Liver (tissue), 10 donors: ENCODE measurements at places on chromosomes 5 and 9.

DNA sequence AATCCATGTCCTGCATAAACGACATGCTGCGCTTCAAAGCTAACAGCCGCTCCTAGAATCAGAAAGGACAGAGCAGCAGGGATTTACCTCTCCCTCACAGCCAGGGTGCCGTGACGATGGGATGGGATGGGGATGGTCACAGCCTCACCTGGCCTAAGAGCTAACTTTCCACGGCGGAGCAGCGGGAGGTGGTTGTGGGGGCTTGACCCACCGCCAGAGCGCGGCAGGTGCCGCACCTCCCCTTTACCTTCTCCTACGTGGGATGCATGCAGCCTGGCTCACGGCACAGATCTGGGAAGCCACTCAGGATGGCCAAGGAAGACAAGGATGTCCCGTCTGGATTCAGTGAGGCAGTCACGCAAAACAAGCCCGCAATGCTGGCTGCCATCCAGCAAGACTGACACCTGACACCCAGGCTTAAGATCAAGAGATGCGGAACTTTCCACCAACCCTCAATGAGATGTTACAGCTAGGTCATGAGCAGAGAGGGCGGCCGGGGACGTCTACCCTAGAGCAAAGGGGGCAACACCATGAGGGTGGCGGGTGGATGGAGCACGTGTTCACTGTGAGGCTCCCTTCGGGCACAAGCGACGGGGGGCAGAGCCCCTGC is 5.8 kb downstream of the BRD9 start:
- DNase-seq = no peak

GRCh38 chr9:95773053-95773418 is 102.5 kb upstream of the ERCC6L2 start:
- DNase-seq = no peak

DNA sequence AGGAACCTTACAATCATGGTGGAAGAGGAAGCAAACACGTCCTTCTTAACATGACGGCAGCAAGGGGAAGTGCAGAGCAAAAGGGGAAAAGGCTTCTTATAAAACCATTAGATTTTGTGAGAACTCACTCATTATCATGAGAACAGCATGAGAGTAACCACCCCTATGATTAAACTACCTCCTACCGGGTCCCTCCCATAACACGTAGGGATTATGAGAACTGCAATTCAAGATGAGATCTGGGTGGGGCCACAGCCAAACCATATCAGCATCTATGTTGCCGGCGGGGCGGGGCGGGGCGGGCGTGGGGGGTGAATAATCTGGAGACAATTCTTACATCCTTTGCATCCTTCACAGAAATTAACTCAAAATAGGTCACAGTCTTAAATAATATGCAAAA is 58.8 kb upstream of the GFPT2 start:
- DNase-seq = no peak

DNA sequence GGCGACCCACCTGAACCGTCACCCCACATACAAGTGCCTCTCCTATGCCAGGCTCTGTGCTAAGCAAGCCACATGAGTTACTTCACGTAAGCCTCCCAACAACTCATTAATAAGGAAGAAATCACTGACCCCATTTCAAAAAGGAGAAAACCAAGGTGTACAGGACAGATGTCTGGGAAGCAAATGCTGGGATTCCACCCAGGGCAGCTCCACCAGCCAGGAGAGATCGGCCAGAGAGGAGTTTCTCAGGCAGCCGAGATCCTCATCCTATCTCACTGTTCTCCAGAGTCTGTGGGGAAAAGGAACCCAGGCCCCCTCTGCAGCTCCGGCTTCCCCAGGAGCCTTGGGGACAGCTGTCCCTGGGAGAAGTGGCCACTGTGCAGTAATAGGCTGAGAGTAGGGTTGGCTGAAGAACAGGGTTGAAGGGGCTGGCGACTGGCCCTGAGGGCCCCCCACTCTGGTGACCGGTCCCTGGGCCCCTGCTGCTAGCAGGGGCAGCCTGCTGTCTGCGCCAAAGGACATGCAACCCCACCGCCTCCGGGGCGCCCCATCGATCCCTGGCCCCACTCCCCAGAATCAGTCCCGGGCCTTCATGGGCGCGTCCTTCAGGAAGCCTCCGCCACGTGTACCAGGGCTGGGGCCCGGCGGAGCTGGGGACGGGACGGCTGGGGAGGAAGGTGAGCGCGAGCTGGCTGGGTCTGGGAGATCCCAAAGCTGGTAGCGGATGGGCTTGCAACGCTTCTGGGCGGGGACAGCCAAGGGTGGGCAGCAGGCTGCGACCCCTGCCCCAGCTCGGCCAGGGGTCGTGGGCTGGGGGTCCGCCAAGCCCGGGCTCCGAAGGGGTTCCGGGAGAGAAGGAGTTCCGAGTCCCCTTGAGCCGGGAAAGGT is 44.1 kb upstream of the STXBP1 start:
- DNase-seq = no peak

- DNase-seq = no peak
These were observed 50.9 kb upstream of the DMRTA1 start for GRCh38 chr9:22395687-22396141.

- no peak for DNase-seq
These were observed 121.5 kb downstream of the EHMT1 start for GRCh38 chr9:137740312-137740711.

GRCh38 chr9:82108941-82109340 is 120.4 kb downstream of the SPATA31D1 start:
- DNase-seq = no peak

DNA sequence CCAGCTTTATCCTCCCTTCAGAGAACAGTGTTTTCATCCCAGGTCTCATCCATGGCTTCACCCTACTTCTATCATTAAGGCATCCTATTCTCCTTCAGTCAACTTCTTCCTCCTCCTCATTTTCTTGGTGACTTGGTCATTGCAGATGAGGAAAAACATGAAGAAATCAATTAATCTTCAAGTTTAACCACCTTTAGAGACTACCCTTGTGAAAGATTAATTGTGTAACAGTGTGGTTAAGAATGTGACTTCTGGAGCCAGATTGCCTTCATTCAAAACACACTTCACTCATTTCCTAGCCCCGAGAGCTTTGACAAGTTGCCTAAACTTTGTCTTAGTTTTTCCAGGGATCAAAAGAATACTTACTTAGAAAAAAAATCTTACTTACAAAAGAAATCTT is 110.0 kb downstream of the STK32A start:
- DNase-seq = no peak

DNA sequence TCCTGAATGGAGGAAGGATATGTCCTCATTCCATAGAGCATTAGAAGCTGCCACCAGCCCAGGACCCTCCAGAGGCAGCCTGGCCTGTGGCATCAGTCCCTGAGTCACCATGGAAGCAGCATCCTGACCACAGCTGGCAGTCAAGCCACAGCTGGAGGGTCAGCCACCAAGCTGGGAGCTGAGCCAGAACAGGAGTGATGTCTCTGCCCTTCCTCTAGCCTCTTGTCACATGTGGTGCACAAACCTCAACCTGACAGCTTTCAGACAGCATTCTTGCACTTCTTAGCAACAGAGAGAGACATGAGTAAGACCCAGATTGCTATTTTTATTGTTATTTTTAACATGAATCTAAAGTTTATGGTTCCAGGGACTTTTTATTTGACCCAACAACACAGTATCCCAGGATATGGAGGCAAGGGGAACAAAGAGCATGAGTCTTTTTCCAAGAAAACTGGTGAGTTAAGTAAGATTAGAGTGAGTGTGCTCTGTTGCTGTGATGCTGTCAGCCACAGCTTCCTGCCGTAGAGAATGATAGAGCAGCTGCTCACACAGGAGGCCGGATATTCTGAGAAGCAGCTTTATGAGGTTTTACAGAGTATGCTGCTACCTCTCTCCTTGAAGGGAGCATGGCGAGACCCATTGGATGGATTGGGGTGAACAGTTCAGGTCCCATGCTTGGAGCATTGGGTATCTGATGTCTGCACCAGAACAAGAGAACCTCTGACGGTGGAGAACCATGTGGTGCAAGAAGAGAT is 13.0 kb upstream of the CYFIP2 start:
- no peak for DNase-seq

GRCh38 chr9:131282175-131282574 is 5.9 kb upstream of the FAM78A start:
- DNase-seq = no peak

DNA sequence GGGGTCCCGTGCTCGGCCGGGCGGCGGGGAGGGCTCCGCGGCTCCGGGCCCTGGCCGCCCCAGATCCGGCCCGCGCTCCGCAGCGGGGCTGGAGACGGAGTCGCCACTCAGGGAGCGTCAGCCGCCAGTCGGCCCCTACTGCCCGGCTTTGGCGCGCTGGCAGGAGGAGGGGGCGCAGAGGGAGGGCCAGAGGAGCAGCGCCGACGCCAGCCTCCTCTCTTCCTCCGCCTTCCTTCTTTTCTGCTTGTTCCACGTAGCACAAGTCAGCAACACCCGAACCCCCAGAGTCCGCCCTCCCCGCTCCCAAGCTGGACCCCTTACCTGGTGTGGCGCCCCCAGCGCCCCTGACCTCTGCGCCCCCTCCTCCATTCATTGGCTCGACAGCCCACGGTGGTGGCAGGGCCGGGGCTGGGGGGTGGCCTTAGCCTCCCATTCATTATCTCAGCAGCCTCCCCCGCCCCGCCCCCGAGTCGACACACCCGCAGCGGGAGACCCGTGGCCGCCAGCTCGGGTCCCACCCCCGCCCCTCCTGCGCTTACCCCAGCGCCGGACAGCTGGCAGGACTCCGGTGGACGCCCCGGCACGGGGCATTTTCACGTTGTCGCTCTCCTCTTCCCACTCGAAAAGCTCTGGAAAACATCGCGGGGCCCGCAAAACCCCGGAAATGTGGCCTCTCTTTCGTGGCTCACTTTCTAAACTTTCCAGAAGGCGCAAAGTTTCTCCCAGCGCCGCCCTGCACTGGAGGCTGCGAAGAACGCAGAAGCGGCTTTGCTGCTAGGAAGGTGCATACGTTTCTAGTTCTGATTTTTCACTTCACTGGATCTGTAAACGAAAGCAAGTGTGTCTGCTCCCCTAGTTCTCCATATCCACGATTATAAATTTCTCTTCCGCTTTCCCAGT is at the start of gene LPAR1:
Gene LPAR1, minus strand, starts transcription at position 140 of the 900 bp plus-strand sequence. CDS start 66,353 bp downstream, outside the sequence.
- peak; percentile 33 for DNase-seq

- DNase-seq = no peak
These were observed 10.4 kb upstream of the ANP32B start for GRCh38 chr9:97972753-97973152.

- DNase-seq = no peak
These were observed 27.0 kb downstream of the NDUFA8 start for GRCh38 chr9:122132539-122132938.

DNA sequence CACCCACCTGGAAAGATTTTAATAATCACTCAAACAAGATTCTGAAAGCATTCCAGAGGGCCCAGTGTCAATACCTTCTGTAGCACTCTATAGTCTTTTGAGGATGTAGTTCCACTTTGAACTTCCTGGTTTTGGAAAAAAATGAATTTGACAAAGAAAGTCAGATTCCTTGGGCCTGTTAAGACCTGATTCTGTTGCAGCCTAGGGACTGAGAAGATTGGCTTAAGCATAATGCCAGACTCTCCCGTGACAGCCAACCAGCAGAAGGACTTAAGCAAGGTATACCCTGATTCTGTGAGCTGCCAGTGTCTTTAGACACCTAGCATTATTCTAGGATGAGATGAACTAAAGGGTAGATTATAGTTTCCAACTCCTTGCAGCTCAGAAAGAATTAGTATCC is 6.8 kb downstream of the SPINK5 start:
- DNase-seq = no peak

GRCh38 chr5:68538814-68539420 is 323.4 kb downstream of the PIK3R1 start:
- no peak for DNase-seq

GRCh38 chr5:14143841-14144585 is 871 bp downstream of the TRIO start:
- peak; percentile 38 for DNase-seq

DNA sequence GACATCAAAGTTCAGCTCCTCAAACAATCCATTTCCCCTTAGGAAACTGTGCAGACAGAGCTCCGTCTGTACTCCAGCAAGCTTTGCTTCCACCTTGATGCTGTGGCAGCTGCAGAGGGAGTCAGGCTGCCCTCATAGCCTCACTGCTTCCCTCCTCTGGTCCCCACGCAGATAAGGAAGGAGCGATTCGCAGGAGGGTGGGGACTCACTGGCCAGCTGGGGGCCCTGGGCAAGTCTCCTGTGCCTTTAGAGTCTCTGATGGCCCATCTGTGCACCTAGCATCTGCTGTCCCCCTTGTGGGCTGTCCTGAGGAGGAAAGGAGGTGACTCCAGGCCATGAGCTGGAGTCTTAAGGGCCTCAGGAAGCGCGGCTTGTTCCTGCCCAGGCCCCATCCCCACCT is 121.5 kb downstream of the ENTREP1 start:
- DNase-seq = no peak

- DNase-seq = no peak
These were observed 29.9 kb downstream of the TMEM161B start for GRCh38 chr5:88238732-88239131.

GRCh38 chr9:126563556-126563955 is 50.2 kb upstream of the LMX1B start:
- no peak for DNase-seq

DNA sequence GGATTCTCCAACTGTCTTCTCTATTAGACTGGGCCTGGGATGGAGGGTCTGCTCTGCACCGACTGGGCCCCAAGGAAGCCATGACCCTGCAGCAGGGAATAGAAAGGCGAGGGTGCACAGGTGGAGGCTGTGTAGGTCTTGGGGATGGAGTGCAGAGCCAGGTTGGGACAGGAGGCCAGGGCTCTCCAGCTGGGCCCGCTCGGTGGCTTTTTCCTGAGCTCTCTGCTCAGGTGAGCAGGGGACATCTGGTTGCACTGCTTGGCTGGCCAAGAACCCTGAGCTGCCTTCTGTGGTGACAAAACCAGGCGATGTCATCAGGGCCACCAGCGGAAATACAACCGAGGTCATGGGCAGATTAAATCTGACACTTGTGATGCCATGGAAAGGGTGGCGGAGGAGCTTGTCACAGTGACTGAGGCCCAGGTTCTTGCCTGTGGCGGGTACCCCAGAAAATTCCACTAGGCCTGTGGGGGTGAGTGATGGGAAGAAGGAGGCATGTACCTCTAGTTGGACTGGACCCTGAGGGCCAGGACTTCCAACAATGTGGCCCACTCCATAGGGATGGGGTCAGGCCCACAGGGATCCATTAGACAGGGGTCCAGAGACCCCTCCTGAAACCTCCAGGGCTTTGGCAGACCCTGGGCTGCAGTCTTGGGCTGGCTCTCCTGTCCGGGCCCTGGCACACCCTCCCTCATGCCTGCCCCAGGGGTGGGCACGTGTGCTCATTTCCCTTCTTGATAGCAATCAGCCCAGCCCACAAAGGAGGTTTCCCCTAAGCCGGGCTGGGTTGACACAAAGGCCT is 4.4 kb upstream of the IL3 start:
- DNase-seq = peak; percentile 29

DNA sequence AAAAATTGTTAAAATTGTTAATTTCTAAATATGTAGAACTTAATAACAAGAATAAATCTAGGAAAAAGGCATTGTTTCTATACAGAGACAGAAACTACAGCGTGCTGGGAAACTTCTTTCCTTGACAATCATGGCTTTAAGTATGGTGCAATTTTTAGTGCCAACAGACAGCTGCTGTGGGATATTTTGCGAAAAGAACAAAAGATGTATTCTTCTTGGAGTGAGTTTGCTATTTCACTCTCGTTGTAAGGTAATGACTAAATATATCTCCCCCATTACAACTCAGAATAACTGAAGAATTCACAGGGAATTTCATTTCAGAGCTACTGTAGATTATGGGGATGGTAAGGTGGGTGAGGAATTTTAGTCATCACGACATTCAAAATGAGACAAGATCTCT is 2055.0 kb upstream of the ACO1 start:
- DNase-seq = no peak
